ENCODE measurements at places on chromosomes 1 and 21. TPM values are rescaled to one million over a fixed set of nuclear protein-coding genes. Genes with fewer than 3 reads are reported as not detected.

The GLIS1 gene
- 0.44 TPM for total RNA-seq

The ROR1 gene
- 14.7 TPM for total RNA-seq

The SLC44A5 gene
- 4.2 TPM for total RNA-seq

The TAL1 gene
- 4.0 TPM for total RNA-seq

The S100A7 gene
- not detected for total RNA-seq

The CYP4X1 gene
- 2.6 TPM for total RNA-seq

The MNDA gene
- 5.2 TPM for total RNA-seq

The HORMAD1 gene
- total RNA-seq: 0.29 TPM

The FCRL3 gene
- total RNA-seq: 0.10 TPM

The PTPRC gene
- 11.0 TPM for total RNA-seq

The LGR6 gene
- 6.1 TPM for total RNA-seq

The DYNLT4 gene
- total RNA-seq: 0.79 TPM

The SH2D2A gene
- total RNA-seq: 1.1 TPM

The GPA33 gene
- 0.32 TPM for total RNA-seq

The OR2L13 gene
- total RNA-seq: not detected

GRCh38 chr1:201739080-201739479 is 89.9 kb upstream of the IPO9 start:
- no peak for DNase-seq

GRCh38 chr1:79507770-79508169 is 501.2 kb upstream of the ADGRL4 start:
- DNase-seq: no peak

DNA sequence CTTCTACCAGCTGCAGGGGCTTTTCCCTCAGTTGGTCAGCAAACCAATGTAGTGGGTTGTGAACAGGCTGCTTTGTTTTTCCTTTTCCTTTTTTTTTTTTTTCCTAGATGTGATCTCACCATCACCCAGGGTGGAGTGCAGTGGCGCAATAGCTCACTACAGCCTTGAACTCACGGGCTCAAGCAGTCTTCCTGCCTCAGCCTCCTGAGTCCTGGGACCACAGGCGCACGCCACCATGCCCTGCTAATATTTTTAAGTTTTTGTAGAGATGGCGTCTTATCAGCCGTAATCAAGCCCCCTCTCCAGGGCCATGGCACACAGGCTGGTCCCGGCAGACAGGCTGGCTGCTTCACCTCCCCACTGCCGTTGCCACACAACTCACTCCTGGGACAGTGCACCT is 3.4 kb upstream of the TRIM11 start:
- DNase-seq: no peak

DNA sequence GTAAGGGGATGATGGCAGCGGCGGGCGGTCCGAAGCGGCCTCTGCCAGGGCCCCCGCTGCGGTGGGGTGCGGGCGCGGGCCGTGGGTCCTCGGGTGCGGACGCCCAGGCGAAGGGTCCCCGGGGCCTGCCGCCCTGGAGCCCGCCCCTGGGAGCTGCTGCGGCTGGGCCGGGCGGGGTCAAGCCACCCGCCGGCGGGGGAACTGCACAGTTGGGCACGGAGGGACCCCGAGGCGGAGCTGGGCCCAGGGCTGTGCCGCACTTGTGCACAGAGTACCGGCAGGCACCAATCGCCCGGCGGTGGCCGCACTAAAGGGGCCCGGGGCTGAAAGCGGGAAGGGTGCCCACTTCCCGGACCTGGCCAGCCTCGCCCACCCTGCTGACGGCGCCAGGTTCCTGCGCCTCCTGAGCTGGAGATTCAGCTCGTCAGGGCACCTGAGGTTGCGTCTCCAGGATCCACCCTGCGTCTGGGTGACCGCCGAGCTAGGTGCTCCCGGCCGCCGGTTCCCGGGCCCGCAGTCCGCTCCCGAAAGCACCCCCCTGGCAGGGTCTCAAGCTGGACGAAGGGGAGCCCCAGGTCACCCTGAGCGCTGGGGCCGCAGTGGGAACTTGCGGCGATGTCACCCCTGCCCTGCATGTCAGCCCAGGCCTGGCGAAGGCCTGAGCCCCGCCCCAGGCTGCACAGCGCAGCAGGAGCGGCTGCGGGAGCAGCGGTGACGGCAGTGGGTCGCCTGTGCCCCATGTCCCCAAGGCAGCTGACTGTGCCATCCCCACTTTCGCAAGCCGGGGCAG is 56.7 kb upstream of the ETV3 start:
- no peak for DNase-seq

- no peak for DNase-seq
Measured at GRCh38 chr1:119367432-119368124, 1.0 kb upstream of the HAO2 start.

DNA sequence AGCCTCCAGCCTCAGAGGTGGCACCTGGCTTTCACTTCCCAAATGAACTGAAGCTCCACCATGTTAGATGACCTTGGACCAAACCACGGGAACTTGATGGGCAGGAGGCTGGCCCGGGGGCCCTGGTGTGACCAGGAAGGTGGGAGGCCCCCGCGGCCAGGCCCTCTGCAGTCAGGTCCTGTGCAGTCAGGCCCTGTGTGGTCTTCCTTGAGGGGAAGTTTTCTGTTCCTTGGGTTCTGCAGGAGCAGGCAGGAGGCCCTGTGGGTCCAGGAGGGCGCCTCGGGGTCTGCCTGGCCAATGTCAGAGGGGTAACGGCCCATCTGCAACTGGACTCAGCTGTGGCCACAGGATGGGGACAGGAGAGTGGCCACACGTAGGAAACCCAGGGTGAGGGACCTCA is 13.0 kb downstream of the PRDM16 start:
- no peak for DNase-seq

GRCh38 chr1:33819913-33820311 is 44.0 kb upstream of the HMGB4 start:
- DNase-seq: no peak

GRCh38 chr1:30489737-30490389 is 233.5 kb downstream of the MATN1 start:
- no peak for DNase-seq

- DNase-seq: no peak
Measured at GRCh38 chr1:23718482-23718881, 24.8 kb upstream of the ELOA start.

- peak; percentile 5 for DNase-seq
Measured at GRCh38 chr1:53552981-53553733, 94.0 kb downstream of the DMRTB1 start.

GRCh38 chr21:45869121-45870007 is 112.2 kb upstream of the COL6A1 start:
- no peak for DNase-seq

- peak; percentile 62 for DNase-seq
Measured at GRCh38 chr1:21818656-21819055, 6.6 kb downstream of the LDLRAD2 start.

DNA sequence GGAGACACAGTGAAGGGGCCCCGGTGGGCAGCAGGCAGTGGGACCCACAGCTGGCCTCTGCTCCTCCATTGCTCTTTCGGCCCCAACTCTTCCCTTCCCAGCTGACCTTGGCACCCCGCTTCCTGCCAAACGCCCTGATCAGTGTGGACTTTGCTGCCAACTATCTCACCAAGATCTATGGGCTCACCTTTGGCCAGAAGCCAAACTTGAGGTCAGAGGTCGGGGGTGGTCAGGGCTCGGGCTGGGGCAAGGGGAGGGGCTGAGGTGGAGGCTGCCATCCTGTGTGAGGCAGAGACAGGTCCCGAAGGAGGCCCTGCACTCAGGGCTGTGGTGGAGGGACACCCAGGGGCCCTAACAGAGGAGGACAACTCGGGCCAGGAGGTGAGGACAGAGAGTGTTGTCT is 13.7 kb downstream of the PODN start:
- DNase-seq: peak; percentile 18

DNA sequence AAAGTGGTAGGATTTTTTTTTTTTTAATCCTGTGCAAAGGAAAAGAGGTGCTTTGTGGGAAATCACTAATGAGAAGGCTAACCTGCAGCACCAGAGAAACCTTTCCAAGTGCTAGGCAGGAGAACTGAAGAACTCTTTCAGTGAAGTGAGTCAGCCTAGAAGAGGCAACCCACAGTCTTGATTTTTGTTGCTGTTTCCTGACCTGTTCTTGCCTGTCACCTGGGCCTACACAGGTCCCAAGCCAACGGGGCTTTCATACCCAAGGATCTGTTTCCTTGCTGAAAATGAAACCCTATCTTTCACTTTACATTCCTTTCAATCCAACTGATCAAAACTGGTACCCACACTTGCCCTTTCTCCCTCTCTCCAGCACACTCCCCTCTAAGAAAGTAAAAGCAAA is 7.1 kb upstream of the IKBKE start:
- DNase-seq: no peak

DNA sequence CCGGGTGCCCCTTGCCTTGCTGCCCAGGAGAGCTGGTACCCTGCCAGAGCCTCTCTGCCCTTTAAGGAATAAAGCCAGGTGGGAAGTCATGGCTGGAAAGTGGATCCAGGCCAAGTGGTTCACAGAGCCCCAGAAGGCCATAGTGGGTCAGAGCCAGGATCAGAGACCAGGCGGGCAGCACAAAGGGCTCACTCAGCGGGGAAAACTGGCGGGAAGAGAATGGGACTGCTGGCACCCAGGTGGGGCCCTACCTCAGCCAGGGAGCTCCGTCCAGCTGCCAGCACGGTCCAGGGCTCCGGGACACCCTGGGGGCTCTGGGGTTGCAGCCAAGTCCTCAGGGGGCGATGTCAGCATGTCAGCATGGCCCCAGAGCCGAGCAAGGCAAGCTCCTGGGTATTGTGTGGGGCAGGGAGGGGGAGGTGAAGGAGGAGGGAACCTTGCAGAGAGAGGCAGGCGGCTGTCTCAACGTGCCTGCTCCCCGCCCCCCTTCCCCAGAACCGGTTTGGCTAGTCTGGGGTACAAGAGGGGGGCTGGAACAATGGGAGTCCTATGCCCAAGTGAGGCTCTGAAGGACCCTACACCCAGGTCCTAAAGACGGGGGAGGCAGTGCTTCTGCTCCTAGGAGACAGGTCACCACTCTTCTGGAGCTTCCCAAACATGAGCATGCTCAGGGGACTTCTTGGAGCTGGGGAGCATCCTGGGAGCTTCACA is at the start of gene ARHGEF19:
Gene ARHGEF19, minus strand, starts transcription at position 402 of the 711 bp plus-strand sequence. CDS start 3,598 bp downstream, outside the sequence.
- no peak for DNase-seq

DNA sequence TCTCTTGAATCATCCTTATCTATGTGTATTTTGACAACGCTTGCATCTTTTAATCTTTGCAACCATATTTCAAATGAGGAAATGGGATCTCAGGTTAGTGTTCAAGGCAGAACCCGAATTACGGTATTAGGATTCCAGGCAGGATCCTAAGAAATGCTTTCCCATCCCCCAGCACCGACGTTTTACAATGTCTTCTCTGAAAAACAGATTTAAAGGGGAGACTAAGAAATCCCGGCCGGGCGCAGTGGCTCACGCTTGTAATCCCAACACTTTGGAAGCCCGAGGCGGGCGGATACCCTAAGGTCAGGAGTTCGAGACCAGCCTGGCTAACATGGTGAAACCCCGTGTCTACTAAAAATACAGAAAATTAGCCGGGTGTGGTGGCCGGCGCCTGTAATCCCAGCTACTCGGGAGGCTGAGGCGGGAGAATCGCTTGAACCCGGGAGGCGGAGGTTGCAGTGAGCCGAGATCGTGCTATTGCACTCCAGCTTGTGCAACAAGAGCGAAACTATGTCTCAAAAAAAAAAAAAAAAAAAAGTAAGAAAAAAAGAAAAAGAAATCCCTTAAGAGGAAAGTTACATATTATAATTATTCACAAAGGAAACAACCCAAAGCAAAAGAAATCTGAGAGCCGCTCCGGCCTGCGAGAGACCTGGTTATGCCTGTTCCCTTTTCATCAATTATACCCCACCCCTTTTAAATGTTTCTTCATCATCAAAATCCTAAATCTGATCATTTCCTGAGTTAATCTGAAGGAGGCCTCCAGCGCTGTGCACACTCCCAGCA is 801 bp upstream of the GORAB start:
- peak; percentile 28 for DNase-seq

DNA sequence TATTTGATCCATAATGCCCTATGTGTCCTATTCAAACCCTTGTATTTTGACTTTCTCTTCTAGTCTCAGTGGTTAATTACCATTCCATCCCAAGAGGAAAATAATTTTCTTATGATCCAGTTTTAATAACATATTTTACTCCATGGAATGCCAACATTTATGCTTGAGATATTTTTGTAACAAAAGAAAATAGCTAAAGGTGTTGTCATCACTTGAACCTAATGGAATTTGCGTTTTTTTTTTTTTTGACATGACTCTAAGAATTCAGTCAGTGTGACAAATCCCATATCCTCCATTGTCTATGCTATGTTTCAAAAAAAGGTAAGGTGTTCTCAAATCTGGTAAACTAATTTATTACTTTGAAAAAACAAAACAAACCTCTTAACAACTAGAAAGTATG is 324.1 kb upstream of the ADAMTS5 start:
- no peak for DNase-seq

GRCh38 chr1:18693256-18694098 is 62.8 kb downstream of the PAX7 start:
- DNase-seq: no peak

GRCh38 chr1:220908757-220909156 is 29.5 kb downstream of the HLX start:
- no peak for DNase-seq

GRCh38 chr1:183246436-183246835 is 60.4 kb downstream of the LAMC2 start:
- DNase-seq: no peak

DNA sequence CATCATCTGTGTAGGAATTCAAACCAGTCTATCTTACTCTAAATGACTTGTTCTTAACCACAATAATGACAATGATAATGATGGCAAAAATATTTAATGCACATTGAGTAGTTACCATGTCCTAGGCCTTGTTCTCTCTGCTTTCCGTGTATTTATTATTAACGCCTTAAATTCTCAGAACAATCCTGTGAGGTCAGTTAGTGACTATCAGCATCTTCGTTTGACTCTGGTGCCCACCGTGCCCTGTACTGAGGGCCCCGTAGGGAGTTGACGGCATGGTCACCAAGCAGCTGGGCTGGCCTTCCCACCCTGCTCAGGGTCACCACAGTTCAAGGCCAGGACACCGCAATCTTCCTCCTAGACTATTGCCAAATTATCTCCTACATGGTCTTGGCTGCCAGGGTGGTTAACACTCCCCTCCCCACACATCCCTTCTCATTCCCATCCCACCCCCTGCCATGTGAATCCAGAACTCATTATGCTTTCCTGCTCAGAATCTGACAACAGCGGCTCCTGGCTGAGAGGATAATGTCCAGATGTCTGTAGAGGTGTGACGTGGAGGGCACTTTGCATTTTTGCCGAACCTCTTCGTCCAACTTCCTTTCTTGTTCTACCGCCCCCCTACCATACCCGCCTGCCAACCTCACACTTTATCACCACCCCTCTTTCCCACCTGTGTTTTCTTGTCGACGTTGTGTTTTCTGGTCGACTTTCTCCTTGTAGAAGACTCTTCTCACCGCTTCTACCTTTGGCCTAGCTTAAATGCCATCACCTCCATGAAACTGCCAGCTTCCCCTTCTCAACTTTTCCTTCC is 33.4 kb downstream of the IGFN1 start:
- DNase-seq: no peak

DNA sequence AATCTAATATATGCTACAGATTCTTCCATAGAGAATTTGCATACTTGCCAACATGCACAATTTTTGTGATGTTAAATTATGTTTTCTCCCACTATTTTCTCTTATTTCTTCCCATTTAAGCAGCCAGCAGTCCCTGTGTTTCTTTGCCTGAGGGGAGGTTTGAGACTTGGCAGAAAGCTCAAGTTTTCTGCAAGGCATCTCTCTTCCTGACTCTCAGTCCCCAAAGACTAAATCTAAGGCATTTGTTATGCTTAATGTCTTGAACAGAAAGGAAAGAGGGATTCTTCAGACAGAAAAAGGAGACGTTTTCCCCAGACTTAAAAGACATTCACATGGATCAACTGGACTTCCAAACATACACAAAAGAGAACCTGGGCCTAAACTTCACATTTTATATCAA is 354.4 kb downstream of the RYR2 start:
- DNase-seq: no peak

- DNase-seq: no peak
Measured at GRCh38 chr1:77639056-77639455, 43.4 kb downstream of the ZZZ3 start.

GRCh38 chr1:40922969-40923368 is 56.5 kb upstream of the CTPS1 start:
- DNase-seq: no peak

Measured in left cardiac atrium (tissue), 4 donors.